ENCODE measurements at places on chromosomes 2 and 18. TPM values are rescaled to one million over a fixed set of nuclear protein-coding genes. Genes with fewer than 3 reads are reported as not detected.

DNA sequence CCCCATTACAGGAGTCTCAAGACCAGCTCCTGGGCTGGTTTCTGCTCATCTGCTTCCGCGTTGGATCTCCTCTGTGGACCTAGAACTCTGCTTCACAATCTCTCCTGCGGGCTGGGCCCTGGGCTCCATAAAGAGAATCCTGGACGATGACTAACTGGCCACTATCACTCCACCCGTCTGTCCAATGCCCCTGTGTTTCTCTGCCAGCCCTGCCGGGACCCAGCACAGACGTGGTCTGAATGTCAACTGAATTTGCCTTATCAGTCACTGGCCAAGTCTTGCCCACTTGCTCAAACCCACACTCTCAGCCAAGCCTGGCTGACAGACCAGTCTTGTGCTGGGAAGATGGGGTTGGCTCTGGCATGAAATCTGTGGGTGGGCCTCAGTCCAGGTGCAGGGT, 17.4 kb downstream of the KIF3C start:
- no peak for DNase-seq
- H3K27ac ChIP-seq: no peak overlapping the region
- no peaks in the 10 kb centered on the region for H3K27me3 ChIP-seq

GRCh38 chr18:45958027-45958426, 9.1 kb downstream of the EPG5 start:
- H3K36me3 ChIP-seq: peaks cover 29% of the 10 kb centered on the region
- DNase-seq: no peak
- H3K4me3 ChIP-seq: no peak overlapping the region
- peaks cover 18% of the 10 kb centered on the region for H3K4me1 ChIP-seq
- no peaks in the 10 kb centered on the region for H3K27me3 ChIP-seq

FNDC4 gene
- total RNA-seq: not detected

DNA sequence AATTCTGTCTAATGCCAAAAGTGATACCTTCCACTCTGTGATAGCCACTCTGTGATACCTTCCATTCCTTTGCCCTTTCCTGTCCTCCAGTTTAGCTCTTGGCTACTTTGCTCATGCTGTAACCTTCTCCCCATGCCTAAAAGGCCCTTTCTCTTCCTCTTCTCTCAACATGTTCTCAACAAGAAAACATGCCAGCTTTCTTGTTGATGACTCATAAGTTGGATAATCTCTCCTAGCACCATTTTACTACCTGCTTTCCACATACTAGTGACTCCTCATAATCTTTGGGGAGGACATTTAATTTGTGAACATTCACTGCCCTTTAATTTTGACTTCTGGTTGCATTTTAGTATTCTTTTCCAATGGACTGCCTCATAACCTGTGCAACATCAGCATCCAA, 55.9 kb upstream of the NT5C1B start:
- H3K4me3 ChIP-seq: no peak overlapping the region
- no peak for DNase-seq
- H3K27me3 ChIP-seq: no peaks in the 10 kb centered on the region
- H3K36me3 ChIP-seq: no peaks in the 10 kb centered on the region
- H3K27ac ChIP-seq: no peak overlapping the region

LYG1 gene
- 1.6 TPM for total RNA-seq

GRCh38 chr2:13698847-13699246, 933.7 kb upstream of the LRATD1 start:
- no peaks in the 10 kb centered on the region for H3K27me3 ChIP-seq
- no peaks in the 10 kb centered on the region for H3K4me1 ChIP-seq
- H3K27ac ChIP-seq: no peak overlapping the region
- no peaks in the 10 kb centered on the region for H3K36me3 ChIP-seq
- DNase-seq: no peak
- no peak overlapping the region for H3K4me3 ChIP-seq

DNA sequence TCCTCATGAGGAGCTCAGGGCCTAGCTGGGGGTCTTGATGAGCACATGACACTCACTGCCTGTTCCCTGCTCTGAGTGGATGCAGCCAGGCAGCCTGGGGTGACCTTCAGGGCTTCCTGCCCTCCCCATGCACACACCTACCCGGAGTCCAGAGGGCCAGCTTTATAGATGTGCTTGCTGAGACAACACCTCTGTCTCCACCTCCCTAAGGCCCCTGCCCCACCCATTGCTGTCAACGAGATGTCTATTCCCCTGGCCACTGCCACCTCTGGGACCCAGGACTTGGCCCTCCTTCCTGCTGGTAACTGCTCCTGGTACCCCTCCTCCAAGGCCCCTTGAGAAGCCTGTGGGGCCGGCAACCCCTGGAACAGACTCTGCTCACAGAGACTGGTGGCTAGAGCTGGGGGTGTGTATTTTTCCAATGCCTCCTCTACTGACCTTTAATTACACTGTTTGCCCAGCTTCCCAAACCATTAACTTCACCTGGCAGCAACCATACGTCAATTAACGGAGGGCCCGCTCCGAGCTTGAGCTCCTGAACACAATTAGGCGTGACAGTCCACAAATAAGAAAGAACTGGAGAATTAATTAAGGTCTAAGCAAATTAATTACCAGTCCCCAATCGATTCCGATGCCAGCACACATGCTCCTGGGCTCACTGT, 66.3 kb downstream of the EMX1 start:
- no peaks in the 10 kb centered on the region for H3K36me3 ChIP-seq
- peaks cover 5% of the 10 kb centered on the region for H3K4me1 ChIP-seq
- no peak overlapping the region for H3K27ac ChIP-seq
- no peak for DNase-seq

GRCh38 chr2:19632403-19632991, 269.3 kb downstream of the TTC32 start:
- no peaks in the 10 kb centered on the region for H3K36me3 ChIP-seq
- peaks cover 3% of the 10 kb centered on the region for H3K27me3 ChIP-seq
- no peaks in the 10 kb centered on the region for H3K4me1 ChIP-seq
- no peak for DNase-seq
- no peak overlapping the region for H3K27ac ChIP-seq

DNA sequence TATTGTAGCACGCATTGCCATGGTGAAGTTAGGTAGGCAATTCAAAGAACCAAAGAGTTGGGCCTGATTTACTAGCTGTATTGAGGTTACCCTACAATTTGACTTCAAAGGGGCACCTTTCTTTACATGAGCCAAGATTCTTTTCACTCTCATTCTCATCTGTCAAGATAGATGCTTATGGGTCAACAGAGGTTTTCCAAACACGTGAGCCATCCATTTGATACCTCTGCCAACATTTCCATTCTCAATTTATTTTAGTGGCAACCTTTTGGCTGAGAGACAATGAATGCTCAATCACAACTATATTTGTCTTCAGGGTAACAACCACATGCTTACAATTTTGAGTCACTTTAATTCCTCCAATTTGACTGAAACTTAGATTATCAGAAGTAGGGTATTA, 370.6 kb upstream of the CDH20 start:
- H3K4me1 ChIP-seq: no peaks in the 10 kb centered on the region
- no peaks in the 10 kb centered on the region for H3K27me3 ChIP-seq
- H3K27ac ChIP-seq: no peak overlapping the region
- no peaks in the 10 kb centered on the region for H3K36me3 ChIP-seq
- no peak for DNase-seq

FBXO48 gene
- total RNA-seq: 2.6 TPM

ICOS gene
- 31.1 TPM for total RNA-seq

SLC5A7 gene
- not detected for total RNA-seq

DNA sequence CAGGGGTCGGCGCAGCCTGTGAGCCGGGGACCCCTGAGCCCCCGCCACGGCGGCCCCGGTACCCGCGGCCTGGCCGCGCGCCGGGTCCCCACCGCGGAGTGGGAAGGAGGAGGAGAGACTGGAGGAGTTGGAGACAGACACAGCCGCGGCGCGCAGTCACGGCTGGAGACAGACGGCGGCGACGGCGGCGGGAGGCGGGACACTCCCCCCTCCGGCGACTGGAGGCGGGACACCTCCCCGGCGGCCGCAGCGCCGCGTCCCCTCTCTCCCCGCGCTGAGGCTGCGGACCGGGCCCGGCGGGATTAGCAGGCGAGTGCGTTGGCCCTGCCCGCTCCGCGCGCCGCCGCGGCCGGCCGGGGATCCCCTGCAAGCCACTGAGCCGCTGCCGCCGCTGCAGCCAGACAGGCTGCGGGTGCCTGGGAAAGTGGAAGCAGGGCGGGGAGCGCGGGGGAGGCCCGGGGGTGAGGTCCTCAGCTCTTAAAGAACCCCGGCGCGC, 1.0 kb upstream of the LDLRAD4 start:
- peaks cover 27% of the 10 kb centered on the region for H3K27me3 ChIP-seq
- no peak overlapping the region for H3K27ac ChIP-seq
- H3K4me1 ChIP-seq: peaks cover 44% of the 10 kb centered on the region
- H3K4me3 ChIP-seq: peak overlapping the region; percentile 18
- DNase-seq: peak; percentile 60

CACNB4 gene
- total RNA-seq: 0.47 TPM

DNA sequence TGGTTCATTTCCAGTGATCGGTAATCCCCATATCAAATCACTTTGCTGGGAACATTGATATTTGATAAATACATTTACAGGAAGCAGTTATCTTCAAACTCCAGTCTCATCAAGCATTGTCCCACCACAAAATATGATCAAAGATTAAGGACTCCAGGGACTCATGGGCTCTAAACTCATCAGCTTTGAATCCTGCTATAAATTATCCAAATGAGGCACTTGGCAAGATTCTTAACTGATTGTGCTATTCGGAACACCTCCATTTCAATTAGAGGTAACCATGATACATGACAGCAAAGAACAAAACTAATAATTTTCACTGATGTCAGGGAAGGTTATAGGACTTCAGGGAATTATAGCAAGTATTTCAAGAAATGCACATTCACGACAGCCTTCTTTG, 1088.1 kb upstream of the PIK3C3 start:
- no peaks in the 10 kb centered on the region for H3K36me3 ChIP-seq
- H3K27ac ChIP-seq: no peak overlapping the region
- H3K4me3 ChIP-seq: no peak overlapping the region
- H3K4me1 ChIP-seq: no peaks in the 10 kb centered on the region
- DNase-seq: no peak

GRCh38 chr2:118530976-118531375, 316.5 kb downstream of the EN1 start:
- no peaks in the 10 kb centered on the region for H3K4me1 ChIP-seq

DNA sequence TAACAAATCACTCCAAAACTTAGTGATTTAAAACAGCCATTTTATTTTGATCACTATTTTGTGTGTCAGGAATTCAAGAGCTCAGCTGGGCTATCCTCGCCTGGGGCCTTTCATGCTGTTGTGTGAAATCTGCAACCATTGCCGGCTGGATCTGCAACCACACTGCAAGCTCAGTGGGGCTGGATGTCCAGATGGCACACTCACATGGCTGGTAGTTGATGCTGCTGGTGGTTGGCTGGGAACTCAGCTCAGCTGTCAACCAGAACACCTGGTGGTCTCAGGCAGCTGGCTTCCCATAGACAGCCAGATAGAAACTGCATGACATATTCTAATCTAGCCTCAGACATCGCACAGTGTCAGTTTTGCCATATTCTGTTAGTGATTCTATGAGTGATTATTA, 30.6 kb upstream of the AP1S3 start:
- H3K27me3 ChIP-seq: no peaks in the 10 kb centered on the region
- no peak overlapping the region for H3K4me3 ChIP-seq
- H3K4me1 ChIP-seq: peaks cover 36% of the 10 kb centered on the region
- no peak for DNase-seq
- no peak overlapping the region for H3K27ac ChIP-seq

GRHL1 gene
- total RNA-seq: 0.57 TPM

GRCh38 chr2:101114815-101115214, 36.4 kb downstream of the TBC1D8 start:
- no peak overlapping the region for H3K27ac ChIP-seq
- H3K27me3 ChIP-seq: peaks cover 4% of the 10 kb centered on the region
- H3K4me3 ChIP-seq: no peak overlapping the region
- no peaks in the 10 kb centered on the region for H3K4me1 ChIP-seq

DSC1 gene
- 0.16 TPM for total RNA-seq

MPHOSPH10 gene
- total RNA-seq: 39.9 TPM

NT5C1B gene
- not detected for total RNA-seq

- H3K4me3 ChIP-seq: no peak overlapping the region
- H3K36me3 ChIP-seq: no peaks in the 10 kb centered on the region
- no peak for DNase-seq
- no peaks in the 10 kb centered on the region for H3K4me1 ChIP-seq
- H3K27ac ChIP-seq: no peak overlapping the region
- no peaks in the 10 kb centered on the region for H3K27me3 ChIP-seq
Observed at GRCh38 chr2:48129293-48129950, 223.1 kb upstream of the FBXO11 start.

NTSR2 gene
- total RNA-seq: not detected

DNA sequence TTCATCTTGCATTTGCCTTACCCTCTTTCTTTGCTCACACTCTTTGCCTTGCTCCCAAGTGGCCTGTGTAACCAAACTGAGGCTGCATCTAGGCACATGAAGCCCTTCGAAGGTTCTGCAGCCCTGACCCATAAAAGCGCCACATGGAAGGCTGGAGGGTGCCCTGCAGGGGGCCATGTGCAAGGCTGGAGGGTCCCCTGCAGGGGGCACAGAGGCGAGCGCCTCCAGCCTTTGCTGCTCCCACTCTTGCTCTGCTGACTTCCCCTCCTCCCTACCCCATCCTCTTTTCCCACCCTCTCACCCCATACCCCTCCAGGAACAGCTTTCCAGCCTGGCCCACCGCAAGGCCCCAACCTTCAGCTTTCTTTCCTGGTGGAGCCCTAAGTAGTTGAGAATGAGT, 317.3 kb downstream of the CELF4 start:
- no peak overlapping the region for H3K4me3 ChIP-seq
- no peaks in the 10 kb centered on the region for H3K4me1 ChIP-seq
- peaks cover 30% of the 10 kb centered on the region for H3K27me3 ChIP-seq
- no peak for DNase-seq
